ENCODE measurements at places on chromosomes 3 and 15. TPM values are rescaled to one million over a fixed set of nuclear protein-coding genes. Genes with fewer than 3 reads are reported as not detected.

Gene CLK3
- 62.2 TPM for total RNA-seq

Gene ENTPD3
- 0.81 TPM for total RNA-seq

Gene PLXND1
- 61.8 TPM for total RNA-seq

Gene FRMD5
- 0.32 TPM for total RNA-seq

Gene SPINK8
- total RNA-seq = not detected

Measured in ovary (tissue), 10 donors.